SHP77 treated with DMSO at 0.1 percent for 48 hours (cell line): ENCODE measurements at places on chromosomes 16 and 17.

- no peak for DNase-seq
Observed at GRCh38 chr16:4556580-4556979, 440 bp downstream of the C16orf96 start.

- no peak for DNase-seq
Observed at GRCh38 chr17:40535924-40536294, 29.4 kb downstream of the CCR7 start.

DNA sequence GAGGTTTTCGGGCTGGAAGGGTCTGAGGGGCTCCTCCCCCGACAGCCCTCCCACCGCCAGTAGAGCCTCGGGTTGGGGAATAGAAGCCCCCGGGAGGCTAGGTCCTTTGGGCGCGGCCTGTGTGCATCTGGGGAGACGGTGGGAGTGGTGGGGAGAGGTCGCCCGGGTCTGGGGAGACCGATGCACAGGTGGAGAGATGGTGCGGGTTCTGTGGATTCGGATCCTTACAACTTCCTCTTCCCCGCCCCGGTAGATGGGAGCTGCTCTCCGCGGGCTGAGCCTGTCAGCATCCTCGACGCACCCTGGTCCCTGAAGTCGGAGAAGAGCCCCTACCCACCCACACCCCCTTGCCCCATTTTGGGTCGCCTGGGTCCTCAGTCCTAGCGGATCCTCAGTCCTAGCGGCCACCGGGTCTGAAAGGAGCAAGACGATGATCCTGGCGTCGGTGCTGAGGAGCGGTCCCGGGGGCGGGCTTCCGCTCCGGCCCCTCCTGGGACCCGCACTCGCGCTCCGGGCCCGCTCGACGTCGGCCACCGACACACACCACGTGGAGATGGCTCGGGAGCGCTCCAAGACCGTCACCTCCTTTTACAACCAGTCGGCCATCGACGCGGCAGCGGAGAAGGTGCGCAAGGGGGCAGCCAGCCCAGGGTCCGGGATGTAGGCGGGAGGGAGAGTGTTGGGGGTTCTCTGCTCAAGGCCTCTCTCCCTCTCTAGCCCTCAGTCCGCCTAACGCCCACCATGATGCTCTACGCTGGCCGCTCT is 790 bp downstream of the BCKDK start:
- DNase-seq = no peak

DNA sequence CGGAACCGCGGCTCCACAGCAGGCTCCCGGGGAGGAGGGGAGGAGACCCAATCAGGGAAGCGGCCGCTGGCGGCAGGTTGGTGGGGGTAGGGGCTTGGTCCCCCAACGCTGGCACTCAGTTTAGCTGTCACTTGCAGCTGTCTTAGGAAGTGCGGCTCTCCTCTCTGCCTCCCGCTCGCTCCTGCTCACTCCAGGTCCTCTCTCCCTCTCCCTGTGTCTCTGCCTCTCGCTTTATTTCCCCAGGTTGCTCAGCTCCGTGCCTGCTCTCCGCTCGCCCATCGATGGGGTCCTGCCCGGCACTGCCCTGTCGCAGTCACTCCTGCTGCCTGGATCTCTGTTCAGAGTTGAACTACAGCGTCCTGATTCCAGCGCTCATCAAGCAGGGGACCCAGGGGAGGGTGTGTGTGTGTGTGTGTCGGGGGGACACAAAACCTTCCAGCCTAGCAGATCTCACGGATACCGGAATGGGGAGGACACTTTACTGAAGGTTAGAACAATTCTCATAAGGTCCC is 145.6 kb downstream of the ENGASE start:
- no peak for DNase-seq

DNA sequence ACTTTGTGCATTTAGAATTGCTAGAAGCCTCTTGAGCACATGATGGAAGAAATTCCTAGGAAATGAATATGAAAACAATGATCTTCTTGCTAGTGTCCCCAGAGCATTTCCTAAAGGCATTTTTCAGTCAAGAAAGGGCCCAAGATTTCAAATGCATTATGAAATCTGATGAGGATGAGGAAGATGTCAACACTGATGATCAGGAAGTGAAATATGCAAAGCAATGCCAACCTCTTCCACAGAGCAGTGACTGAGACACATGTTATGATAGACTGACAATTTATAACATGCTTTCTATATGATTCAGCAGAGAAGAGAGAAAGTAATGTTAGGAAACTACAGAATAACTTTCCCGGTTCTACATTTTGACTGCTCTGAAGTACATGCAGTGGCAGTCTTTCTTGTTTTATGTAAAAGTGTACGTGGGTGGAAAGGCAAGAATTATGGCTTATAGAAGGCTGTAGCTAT is 859.1 kb upstream of the GOT2 start:
- no peak for DNase-seq

DNA sequence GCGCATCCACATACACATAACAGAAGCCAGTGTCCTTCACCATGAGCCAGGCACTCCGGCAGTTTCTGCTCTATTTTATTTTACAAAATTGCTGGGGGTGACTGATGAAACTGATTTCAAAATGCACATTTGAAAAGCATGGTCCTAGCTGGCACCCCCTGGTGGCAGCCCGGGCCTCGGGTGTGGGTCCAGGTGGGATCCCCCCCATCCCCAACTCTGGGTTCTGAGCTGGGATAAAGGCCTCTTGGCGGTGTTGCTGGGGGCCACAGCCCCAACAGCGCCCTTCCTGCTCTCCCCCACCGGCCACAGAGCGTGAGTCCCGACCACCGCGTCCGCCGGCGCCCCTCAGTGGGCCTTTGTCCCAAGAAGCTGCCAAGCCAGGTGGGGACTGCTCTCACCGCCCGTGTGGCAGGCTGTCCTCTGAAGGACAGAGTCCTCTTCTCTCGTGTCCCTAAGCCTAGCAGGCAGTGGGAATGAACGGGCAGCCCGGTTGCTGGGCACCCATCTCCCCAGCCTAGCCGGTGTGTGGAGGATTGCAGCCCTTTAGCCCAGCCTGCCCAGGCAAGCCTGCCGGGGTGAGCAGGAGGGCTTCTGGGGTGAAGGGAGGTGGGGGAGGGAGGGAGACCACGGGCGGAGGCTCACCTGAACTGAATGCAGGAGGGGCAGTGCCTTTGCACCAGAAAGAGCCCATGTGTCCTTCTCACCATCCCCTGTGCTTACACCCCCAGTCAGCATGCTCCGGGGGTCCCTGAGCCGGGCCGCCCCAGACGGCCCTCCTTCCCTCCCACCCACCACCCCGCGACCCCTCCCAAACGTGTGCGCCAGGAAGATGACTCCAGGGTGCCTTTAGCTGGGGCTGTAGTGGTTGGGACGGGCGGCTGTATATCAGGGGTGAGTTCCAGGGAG is 898 bp downstream of the SNAI3 start:
- no peak for DNase-seq

- no peak for DNase-seq
Observed at GRCh38 chr16:4487955-4488498, 11.8 kb downstream of the HMOX2 start.

DNA sequence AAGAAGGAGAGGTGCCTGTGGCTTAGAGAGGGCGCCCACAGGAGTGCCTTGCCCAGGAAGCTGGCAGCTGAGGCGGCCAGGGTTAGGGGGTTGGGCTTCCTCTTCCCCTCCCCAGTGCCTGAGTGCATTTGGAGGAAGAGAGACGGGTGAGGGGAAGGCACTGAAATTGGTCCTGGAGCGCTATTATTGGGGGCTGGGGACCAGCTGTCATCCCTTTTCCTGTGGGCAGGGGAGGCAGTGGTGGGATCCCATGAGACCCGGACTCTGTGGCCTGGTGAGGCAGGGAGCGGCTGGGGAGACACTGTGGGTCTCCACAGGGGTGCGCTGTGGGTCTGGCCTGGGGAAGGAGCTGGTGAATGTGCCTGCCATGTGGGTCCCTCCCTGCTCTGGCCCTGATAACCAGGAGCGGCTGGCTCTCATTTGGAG is 259.7 kb downstream of the SEC14L1 start:
- no peak for DNase-seq

DNA sequence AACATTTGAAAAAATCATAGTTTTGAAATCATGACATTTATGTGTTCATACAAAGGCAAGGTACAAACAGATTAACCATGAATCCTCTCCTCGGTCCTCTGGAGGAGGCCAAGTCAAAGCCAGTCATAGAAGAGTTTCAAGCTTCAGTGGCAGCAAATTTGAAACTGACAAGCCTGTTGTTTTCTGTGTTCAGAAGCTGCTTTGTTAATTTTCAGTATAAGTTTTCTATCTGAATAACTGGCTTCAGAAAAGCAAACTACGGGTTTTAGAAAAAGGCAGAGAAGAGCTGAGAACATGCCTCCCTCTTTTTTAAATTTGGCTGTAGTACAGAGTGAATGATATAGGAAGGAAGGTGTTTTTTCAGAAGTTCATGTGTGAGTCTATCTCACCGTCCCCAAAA is 79.6 kb upstream of the CLEC18B start:
- no peak for DNase-seq

DNA sequence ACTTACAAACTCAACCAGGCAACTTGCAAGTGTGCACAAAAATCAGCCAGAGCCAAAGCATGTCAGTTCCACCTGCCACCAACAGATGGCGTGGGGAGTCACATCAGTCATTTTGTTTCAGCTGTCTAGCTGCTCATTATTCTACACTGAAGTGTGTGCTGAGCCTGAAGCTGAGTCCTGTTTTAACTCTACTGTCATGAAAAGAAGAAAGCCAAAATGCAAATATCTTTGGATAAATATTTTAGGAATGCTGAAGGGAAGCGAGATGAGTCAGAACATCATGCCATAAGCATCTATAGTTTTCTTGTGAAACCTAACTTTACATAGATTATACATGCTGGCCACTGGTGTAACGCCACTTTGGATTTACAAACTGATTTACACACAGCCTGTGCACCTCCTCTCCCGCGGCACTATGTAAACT is 172.6 kb downstream of the CDK5R1 start:
- DNase-seq = peak; percentile 19

DNA sequence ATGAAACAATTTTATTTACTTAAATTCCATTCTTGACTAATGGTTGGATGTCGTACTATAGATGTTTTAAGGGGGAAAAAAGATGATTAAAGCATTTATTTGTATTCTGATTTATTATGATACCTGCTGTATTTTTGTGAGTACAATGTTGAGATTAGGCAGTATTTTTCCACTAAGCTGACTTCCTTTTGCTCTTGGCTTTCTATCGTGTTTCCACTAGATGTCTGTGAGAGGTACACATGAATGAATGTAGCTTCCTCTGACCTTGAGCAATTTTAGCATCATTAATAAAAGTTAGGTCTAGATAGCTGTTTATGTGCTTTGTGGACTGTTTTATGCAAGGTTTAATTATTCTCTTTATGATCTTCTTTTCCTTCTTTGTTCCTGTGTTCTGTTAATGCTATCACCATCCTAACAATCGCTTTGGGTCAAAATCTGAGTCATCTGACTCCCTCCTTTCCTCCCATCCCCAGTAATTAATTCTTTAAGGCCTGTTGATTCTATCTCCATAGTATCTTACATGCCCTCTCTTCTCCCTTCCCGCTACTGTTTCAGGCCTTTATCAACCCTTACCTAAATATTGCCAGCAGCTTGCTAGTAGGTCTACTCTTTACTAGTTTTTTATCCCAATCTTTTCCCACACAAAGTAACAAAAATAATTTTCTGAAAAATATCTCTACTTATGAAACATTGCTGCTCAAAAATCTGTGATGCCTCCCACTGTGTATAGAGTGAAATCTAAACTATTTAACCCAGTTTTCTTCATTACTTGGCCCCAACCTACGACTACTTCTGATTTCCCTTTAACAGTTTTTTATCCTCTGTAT is 76.0 kb downstream of the VMP1 start:
- no peak for DNase-seq

DNA sequence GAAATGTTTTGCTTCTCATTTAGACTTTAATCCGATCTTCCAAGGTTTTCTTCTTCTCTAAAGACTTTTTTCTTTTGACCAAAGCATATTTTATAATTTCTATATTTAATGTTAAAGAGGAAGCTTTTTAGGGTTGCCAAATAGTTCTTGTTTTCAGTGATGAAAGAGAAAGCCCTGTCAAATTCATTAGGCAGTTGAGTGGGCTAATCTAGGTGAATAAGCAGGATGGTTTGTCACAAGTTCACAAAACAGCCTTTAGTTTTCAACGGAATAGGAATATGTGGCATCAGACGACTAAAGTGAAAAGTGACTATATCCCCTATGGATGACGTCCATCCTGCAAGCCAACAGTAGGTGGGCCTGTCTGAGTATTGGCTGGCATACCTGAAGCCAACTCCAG is 118.8 kb downstream of the NLK start:
- DNase-seq = no peak

- DNase-seq = no peak
Observed at GRCh38 chr17:3907483-3908216, 8.6 kb downstream of the P2RX1 start.

DNA sequence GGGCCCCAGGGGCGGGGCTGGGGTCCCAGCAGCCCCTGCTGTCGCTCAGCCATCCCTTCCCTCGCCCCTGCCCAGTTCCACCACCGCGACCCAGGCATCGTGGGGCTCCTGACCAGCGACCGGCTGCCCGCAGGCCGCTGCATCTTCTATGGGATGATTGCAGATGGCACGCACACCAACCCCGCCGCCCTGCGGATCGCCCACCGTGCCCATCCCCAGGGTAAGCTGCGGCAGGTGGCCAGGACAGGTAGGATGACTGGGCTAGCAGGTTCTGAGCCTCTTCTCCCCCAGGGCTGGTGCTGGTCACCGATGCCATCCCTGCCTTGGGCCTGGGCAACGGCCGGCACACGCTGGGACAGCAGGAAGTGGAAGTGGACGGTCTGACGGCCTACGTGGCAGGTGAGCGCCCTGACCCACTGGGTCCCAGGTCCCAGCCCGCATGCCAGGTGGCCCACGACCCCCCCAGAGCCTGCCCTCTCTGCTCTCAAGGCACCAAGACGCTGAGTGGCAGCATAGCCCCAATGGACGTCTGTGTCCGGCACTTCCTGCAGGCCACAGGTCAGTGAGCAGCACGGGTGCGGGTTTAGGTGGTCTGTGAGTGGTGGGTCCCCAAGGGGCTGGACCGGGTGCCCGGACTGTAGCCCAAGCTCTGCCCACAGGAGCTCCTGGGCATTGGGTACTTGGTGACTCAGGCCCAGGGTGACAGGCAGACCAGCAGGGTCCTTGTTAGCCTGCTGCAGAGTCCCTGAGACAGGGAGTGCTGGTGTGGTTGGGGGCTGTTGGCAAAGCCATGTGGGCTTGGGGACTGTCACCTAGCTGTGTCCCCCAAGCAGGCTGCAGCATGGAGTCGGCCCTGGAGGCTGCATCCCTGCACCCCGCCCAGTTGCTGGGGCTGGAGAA is 2.8 kb downstream of the CEMP1 start:
- DNase-seq = no peak

DNA sequence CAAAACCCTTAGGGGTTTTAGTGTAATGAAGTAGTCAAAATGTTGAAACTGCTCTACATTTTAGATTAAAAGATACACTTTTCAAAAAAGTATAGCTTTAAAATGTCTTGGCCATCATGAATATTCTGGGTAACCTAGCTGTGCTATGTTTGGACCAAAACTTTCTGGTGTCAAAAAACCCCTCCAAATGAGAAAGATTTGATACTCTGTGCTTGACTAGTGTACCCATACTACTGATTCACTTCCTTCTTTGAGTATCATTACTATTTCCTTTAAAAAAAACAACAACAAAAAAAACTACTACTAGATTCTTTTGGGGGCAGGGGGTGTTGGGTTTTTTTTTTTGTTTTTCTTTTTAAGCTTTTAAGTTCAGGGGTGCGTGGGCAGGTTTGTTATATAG is 37.3 kb downstream of the PTRH2 start:
- DNase-seq = no peak
